ENCODE measurements at places on chromosomes 16 and 17.

- no peak for DNase-seq
These were observed 3.3 kb upstream of the HELZ start for GRCh38 chr17:67248291-67248690.

- no peak for DNase-seq
These were observed 7.6 kb upstream of the EVPL start for GRCh38 chr17:76034428-76035350.

DNA sequence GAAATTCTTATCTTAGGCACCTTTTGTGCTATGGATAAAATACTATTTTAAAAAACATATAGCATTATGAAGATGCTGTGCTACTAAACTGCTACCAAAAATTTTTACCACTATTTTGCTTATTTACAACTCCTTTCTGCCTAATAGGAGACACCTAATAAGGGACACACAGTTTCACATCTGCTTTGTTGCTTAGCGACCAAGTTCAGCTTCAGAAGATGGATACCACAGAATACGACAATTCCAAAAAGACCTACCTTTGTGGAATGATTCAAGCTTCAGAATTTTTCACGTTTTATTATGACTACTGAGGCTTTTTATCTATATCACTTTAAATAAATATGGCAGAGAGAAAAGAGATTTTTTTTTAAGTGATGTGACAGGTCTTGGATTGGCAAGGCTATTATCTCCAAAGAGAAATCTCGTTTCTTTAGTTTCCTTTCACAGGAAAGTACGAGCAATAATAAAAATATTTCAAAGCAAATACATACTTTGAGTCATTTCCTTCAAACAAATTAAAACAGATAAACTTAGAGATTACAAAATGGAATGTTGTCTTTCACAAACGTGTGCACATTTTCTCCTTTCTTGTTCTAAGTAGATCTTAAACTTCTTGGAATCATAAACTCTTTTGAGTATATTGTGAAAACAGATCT is 35.4 kb downstream of the SPAG9 start:
- peak; percentile 8 for DNase-seq

DNA sequence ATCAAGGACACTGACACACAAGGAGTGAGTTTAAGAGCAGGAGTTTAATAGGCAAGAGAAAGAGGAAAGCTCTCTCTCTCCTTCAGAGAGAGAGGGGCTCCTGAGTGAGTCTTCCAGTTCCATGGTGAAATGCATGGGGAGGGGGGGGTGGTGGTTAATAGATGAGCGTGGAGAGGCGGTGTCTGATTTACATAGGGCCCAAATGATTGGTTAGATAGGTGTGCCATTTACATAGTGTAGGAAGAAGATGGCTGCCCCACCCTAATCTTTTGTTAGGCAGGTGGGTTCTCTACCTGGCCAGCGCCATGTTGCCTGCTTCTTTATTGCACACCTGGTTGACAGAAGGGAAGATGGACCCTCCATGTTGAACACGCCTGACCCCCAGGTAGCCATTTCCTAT is 250.0 kb upstream of the CACNG5 start:
- DNase-seq, result no peak

GRCh38 chr17:65556014-65556909 is 5.2 kb downstream of the AXIN2 start:
- DNase-seq, result peak; percentile 53

DNA sequence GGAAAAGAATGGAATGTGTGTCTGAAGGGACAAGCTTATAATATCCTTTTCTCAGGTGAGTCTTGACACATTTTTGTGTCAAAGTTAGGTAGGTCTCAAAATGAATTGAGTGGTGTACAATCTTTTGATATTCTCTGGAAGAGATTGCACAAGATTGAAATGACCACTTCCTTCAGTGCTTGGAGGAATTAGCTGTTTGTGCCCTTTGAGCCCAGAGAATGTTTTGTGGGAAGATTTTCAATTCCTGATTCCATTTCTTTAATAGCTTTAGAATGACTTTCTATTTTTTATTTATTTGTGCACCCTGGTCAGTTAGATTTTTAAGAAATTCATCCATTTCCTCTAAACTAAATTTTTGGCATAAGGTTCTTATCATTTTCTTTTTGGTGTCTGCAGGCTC is 1.6 kb upstream of the CCL13 start:
- DNase-seq, result no peak

GRCh38 chr16:63331111-63331510 is 1294.9 kb upstream of the CDH8 start:
- DNase-seq, result no peak

DNA sequence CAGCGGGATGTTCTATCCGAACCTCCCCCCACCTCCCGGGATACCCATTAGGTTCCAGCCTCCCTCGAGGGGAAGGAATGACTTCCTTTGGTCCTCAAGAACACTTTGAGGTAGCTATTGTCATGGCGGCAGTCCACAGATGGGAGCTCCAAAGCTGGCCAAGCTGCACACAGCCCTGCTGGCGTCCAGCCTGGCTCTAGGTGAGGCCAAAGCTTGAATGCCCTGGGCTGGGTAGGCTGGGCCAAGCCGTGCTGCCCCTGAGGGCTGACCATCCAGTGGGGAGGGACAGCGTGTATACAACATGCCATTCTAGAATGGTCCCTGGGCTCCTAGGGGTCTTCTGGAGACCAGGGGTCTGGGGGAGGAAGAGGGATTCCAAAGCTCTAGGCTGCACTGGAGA is 43.5 kb downstream of the PEMT start:
- DNase-seq, result no peak

- DNase-seq, result no peak
These were observed 417.0 kb upstream of the PSMD7 start for GRCh38 chr16:73879621-73880020.

DNA sequence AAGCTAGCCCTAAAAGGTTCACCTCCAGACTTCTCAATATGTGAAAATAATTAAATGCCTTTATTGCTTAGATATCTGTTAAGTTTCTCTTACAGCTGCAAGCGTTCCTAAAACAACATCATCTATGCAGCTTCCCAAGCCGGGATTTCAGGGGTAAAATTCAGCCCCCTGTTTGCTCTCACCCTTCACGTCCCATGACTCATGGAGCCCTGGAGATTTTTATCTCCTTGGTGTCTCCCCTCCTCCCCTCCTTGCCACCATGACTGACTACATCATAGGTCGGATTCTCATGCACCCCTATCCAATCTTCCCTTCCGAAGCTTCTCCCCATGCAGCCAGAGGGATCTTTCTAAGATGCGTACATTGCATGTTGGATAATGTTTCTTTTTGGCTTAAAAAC is 21.0 kb upstream of the CACNG4 start:
- DNase-seq, result peak; percentile 50

All from A172 (cell line).